ENCODE measurements at places on chromosomes 1 and 21. TPM values are rescaled to one million over a fixed set of nuclear protein-coding genes. Genes with fewer than 3 reads are reported as not detected.

- DNase-seq, result no peak
Measured at GRCh38 chr1:102032534-102032933, 35.8 kb upstream of the OLFM3 start.

DNA sequence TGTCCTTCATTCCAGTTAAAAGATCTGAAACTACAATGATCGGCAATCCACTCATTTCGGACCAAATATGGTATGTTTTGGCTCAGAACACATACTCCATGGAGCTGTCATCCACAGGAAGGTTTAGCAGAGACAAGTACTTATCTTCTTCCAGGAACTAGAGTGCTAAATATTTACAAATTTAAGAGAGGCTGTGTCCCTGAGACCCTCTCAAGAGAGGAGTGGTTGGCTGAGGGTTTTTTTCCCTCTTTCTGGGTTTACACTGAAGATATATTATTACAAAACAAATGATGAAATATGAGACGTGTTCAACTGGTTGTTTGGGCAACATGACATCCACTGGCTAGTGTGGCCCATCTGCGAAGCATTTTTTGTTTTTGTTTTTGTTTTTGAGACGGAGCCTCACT, 25.9 kb upstream of the NID1 start:
- no peak for DNase-seq

DNA sequence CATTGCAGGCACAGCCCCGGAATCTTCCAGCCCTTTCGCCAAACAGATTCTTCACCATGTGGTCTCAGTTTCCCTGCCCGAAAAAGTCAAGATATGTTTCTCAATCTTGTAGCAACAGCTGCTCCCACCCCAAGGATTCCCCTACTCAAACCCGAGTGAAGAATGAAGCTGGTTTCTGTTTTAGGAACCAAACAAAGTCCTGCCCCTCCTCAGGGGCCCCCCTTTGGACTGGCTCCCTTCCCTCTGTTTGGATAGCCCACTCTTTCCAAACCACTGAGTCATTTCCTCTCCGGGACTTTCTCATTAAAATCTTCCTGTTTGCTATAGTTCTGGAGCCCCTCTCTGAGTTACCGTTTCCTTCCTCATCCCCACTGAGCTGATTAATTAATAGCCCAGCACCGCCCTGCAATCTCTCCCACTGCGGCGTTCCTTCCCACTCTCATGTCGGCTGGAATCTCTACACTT, 100.9 kb downstream of the TSEN15 start:
- peak; percentile 46 for DNase-seq

GRCh38 chr1:62727656-62728407, 39.6 kb upstream of the DOCK7 start:
- peak; percentile 20 for DNase-seq

DNA sequence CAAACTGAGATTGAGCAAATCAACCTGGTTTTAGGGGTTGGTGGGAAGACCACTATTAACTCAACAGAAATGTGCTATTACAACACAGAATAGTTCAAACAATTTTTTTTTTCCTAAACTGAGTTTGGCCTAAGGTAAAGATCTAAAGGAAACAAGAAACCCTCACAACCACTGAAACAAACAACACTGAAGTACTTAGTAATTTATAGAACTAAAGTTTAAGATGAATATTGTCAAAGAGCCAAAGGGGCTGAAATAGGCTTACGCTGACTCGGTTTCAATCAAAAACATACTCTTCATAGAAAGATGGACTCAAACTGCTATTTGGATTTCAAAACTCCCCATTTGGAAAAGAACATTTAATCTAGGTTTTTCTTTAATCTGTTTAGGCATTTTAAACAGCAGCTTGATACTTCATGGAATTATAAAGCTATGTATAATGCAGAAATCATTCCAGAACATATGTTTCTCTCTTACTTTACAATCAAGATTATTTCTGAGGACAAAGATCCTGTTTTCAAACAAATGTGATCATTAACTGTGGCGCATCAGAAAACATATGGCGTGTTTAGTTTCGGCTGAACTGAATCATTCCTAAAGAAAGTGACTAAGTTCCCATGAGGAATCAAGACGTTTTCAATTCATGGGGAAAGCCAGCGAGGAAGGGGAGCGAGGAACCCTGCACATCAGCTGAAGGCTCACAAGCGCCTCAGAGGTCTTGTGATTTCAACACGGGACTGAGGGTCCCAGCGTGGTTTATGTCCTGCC, 62.7 kb downstream of the SYT6 start:
- no peak for DNase-seq

DNA sequence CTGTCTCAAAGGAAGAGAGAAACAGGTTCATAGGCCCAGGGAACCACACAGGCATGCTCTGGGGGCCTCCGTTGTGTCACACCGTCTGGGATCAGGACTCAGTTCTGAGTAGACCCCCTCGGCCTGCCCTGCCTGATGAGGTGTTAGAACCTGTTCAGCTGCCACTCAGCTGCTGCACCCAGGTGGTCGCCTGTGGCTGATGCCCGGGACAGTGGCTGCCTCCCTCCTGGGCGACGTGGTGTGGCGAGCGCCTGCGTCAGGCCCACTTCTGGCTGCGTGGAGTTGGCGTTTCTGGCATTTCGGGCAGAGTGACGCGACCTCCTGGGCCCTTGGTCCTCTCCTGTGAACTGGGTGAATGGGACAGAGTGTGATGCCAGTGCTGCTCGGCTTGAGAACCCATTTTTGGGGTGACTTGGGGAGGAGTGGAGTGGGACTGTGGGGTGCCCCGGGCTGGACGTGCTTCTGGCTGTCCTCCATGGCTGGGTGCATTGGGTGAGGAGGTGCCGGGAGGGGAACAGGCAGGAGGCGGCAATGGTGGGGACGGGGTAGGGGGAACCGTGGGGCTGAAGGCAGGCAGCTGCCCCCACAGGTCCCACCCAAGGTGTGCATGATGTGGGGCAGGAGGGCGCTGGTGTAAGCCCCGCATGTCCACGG, 10.8 kb downstream of the CFAP410 start:
- no peak for DNase-seq

- peak; percentile 85 for DNase-seq
Measured at GRCh38 chr1:84298328-84298683, 3.2 kb upstream of the SAMD13 start.

DNA sequence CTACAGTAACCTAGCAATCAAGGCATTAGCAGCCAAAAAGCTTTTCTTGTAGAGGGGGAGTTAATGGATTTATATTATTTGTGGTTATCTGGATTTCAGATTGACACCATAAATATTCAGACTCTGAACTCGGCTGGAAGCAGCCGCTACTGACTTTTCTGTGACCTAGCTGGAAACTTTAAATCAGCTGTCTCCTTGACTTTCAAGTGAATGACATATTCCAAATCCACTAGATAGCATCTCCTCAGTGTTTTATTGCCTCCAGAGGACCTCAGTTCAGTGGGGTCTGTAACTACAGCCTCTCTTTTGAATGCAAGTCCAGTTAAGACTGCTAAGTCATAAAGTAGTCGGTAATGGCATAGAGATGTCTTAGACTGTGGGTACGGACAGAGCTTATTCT, 448.5 kb downstream of the NUF2 start:
- DNase-seq, result no peak

DNA sequence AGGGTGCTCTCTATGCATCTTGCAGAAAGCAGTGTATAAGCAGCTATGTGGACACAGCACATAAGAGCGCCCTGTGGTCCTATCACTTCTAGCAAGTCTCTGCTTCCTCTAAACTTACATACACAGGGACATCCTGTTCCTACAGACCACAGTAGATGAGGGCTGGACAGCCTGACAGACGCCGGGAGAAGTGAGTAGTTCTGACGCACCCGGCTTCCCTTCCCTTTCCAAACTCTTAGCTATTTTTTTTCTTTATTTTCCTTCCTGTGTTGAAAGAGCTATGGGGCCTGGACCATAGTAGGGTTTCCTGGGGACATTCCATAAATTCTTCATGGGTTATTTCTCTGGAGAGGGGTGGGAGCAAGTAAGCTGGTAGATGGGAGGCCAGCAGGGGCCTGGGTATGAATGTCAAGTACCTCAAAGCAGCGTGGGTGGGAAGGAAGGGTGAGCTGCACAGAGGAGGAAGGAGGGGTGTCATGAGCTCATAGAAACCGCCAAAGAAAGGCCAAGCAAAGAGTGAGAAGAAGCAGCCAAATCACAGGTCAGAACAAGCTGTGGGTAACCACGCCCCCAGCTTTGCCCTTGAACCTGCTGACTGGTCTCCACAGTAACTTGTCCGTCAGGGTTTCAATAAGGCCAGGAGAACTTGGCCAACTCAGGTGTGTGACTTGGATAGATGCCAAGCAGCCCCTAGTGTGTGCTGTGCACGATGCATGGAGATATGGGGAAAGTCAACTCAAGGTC, 36.6 kb downstream of the PLXNA2 start:
- DNase-seq, result no peak

DNA sequence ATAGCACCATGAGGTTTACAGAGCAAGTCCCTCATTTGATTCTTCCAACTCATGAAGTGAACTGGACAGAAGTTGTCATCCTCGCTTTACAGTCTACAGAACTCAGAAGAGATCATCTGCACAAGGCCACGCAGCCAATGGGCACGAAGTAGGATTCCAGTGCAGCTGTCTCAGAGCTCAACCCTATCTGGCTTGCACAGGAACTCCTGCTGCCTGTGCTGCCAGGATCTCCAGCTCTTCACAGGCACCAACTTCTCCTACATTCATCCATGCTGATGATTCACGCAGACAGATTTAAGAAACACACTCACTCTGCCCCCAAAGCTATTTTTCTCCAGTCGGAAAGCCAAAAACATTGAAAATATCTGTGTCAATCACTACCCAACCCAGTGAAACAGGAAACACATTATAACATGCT, 157.0 kb downstream of the RERE start:
- DNase-seq, result no peak

GRCh38 chr1:113292603-113293255, 97.6 kb upstream of the MAGI3 start:
- DNase-seq, result no peak

DNA sequence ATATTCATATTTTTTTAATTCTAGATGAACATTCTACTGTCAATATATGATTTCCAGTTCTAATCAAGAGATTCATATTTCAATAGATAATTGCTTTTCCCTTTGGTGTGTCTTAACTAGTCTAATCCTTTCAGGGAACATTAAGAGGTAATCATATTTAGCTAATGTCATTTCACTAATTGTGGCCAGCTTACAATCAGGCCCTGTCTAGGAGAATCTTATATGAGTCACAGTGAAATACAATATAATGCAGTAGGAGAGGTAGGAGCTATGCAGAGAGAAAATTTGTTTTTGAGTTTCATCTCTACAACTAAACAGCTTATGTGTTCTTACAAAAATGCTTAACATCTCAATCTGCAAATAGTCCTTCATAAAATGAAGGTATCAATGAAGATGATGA, 85.9 kb downstream of the DPYD start:
- no peak for DNase-seq

DNA sequence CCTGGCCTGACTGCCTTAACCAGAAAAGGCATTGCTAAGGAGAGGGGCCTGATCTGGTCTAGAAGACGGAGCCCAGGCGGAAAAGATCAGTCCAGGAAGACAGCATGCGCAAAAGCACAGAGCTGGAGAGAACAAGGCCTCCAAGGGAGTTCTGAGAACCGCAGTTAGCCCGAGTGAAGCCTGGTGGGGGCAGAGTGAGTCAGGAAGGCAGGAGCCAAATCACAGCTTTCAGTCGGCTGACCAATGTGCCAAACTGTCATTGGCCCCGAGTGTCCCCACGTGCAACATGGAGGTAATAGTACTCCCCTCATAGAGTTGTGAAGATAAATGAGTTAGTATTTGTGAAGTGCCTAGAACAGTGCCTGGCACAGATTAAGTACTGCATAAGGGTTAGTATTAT, 1.2 kb upstream of the TSPAN2 start:
- peak; percentile 55 for DNase-seq

- no peak for DNase-seq
Measured at GRCh38 chr1:158644449-158644848, 39.4 kb downstream of the OR10Z1 start.

GRCh38 chr1:32702599-32703478, at the start of gene SYNC:
Gene SYNC, minus strand, starts transcription at chr1:32702770. Its CDS starts 110 bp downstream, at chr1:32702660.
- DNase-seq, result peak; percentile 69

DNA sequence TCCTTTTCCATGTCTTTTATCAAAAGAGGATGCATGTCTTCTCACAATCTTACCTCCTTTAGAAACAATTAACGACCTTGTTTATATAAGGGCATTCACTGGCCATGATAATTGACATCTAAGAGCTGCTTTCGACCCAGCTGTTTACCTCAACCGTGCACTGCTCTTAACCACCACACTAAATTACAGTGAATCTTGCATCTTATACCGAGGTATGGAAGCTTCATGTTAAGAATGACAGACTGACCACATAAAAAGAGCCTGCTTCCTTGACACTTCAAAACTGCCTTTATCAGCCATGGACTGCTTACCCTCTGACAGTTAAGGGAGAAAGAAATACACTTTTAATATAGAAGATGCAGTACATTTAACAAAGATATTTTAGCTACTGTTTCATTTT, 301.7 kb upstream of the LYPLAL1 start:
- no peak for DNase-seq

DNA sequence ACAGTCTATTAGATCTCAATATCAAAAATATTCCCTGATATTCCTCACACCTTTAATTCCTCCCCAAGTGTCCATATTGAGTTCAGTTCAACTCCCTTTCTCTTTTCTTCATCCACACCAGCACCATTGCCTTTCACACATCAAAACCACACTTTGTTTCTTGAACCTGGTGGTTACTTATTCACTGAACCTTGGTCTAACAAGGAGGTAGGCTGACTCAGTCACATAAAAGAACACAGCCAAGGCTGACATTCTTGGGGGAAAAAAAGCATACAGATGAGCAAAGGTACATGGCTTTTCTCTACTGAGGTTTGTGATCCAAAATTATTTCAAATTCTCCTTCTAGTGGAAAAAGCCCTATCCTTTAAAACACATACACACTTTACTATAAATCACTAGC, 131.7 kb upstream of the USH2A start:
- DNase-seq, result no peak

DNA sequence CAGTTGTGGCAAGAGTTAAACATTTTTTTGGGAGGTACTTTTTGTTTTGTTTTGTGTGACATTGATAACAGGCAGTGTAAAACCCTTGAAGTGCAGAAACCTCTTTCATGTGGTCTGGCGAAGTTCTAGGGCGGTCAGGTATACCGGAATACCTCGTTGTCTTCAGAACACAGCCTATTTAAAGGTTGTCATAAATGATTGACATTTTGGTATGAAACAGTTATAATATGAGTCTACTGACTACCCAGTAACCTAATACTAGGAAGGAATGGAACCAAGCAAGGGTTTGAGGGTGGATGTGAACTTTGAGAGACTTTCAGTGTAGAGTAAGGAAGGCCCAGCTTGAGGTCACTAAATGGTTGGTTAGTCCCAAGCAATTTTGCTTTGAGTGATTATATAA, 40.5 kb downstream of the PATJ start:
- DNase-seq, result no peak

The ELAVL4 gene
- not detected for total RNA-seq

All from kidney (tissue), 22 donors.